ENCODE measurements at places on chromosomes 4 and X.

DNA sequence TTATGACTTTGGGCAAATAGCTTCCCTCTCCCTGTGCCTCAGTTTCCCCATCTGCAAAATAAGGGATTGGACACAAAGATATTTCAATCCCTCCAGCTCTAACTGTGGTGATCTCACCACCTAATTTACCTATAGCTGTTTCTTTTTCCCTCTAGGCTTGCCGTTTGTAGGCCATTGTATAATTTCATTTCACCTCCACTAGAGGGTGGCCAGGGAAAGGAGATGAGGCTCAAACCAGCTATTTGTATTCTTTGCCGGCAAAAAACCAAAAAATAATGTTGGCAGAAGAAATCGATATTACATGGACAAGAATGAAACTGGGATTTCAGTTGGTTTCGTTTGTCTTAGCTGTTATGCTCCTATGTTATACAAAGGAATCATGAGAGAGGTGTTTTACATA, 36.1 kb upstream of the DOCK11 start:
- no peak for DNase-seq

- no peak for DNase-seq
Observed at GRCh38 chrX:74925225-74926088, at the start of gene NEXMIF. TSS of gene NEXMIF (minus strand) at chrX:74925452.

GRCh38 chr4:146370841-146371240, 150.9 kb downstream of the SLC10A7 start:
- no peak for DNase-seq

DNA sequence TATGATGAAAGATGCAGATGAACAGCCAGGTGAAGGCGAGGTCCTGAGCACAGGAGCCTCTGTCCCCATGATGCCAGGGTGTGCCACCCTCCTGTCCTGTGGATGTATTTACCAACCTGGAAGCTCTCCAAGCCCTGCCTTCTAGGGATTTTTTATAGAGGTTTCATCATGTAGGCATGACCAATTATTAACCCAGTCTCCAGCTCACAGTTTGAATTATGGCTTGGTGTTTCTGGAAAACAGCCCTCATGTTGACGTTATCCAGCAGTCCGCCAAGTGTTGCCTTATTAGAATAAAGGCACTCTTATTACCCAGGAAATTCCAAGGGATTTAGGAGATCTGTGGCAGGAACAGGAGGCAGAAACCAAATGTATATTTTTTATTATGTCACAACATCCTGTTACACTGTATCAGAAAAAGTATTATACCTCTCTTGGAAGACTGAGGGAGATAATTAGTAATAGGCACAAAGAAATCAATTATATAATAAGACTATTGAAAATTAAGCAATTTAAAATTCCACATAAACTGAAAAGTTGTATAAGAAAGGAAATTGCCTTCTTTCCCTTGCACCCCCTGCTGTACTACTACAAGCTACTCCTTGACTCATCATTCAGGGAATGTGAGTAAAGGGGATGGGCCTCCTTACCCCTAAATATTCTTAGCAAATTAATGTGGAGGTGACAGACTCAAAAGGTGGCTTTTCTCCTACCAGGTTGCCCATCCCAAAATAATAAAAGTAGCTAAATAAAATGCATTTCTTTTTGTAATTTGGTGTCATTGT, 129.6 kb downstream of the ZNF330 start:
- DNase-seq: no peak

DNA sequence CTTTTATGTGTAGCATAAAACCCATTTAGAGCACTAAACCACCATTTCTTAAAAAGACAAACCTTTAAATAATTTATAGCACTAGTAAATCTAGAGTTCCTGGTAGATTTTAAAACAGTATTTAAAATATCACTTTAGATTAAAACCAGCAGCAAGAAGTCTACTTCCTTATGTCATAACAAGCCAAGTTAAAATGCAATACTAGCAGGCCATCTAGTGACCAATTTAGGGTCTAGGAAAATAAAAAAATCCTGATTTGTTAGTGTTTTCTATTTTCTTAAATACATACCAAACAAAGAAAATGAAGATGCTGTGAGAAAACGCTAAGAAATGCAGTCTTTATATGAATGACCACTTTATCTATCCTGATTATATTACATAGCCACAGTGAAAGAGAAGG, 53.9 kb downstream of the PAPSS1 start:
- no peak for DNase-seq

- no peak for DNase-seq
Observed at GRCh38 chr4:113919611-113920010, 59.8 kb downstream of the ARSJ start.

- DNase-seq: no peak
Observed at GRCh38 chr4:77093401-77093800, 17.6 kb upstream of the CCNI start.

- no peak for DNase-seq
Observed at GRCh38 chr4:72997409-72997808, 72.1 kb downstream of the COX18 start.

DNA sequence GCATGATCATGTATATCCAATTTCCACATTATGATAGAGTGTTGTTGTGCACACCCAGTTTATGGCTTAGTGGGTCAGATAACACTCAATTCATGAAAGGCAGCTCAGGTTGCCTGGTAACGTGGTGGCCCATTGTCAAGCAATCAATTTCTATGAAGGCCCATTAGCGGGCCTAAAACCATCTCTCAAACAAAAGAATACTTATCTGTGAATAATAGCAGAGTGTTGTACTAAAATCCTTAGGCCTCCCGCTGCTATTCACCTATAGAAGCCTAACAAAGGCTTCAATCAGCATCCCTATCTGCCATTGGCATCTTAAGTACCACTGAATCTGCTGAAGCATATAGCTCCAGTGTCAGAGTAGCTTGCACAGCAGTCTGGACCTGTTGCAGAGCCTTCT, 849.6 kb upstream of the POU3F4 start:
- no peak for DNase-seq

- DNase-seq: no peak
Observed at GRCh38 chrX:1134156-1134555, 78.3 kb downstream of the CRLF2 start.

DNA sequence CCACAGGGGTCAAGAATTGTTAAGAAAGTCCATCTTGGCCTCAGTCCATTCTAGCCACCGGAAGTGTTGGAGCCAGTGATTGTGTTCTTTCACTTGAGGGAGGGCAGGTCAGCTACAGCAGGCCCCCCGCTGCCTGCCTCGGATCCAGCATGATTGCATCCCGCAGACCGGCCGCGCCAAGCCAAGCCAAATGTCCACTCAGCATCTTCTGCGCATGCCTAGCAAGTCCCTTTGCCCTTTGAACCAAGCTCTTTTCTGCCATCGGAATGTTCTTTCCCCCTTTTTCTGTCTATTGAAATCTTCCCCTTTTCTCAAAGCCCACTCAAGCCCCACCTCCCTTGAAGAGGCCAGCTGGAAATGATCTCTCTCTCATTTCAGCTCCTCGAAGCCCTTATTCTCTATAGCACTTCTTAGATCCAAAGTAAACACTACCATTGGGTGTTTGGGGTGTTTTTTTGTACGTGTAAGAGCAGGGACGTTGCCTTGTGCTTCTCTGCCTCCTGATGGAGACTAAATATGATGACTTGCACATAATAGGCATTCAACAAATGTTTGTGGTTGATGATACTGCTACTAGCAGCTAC, 147.8 kb upstream of the BCOR start:
- DNase-seq: no peak

DNA sequence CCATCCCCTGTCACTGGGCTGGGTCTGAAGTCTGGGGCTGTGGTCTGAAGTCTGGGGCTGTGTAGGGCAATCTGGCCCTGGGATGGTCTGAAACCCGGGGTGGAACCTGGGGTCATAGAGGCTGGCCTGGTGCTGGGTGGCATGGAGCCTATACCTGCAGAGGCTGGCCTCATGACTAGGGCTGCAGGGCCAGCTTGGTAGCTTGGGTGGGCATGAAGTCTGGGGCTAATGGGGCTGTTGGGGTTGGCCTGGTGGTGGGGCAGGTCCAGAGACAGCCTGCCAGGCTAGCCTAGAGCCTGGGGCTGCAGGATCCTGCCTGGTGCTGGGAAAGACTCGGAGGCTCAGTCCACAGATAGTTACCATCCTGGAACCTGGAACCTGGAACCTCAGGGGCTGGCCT, 37.0 kb downstream of the GALNT7 start:
- no peak for DNase-seq

GRCh38 chr4:152224223-152224622, 311.7 kb downstream of the FBXW7 start:
- no peak for DNase-seq

DNA sequence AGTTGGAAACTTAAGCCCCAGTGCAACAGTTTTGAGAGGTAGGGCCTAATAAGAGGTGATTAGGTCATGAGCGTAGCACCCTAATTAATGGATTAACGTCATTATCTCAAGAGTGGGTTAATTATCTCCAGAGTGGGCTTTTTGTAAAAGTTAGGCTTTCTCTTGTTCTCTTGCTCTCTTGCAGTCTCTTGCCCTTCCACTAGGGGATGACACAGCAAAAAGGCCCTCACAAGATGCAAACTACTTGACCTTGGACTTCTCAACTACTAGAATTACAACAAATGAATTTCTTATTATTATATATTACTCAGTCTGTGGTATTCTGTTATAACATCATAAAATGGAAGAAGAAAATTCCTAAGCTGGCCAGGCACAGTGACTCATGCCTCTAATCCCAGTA, 22.1 kb upstream of the NDST3 start:
- no peak for DNase-seq

DNA sequence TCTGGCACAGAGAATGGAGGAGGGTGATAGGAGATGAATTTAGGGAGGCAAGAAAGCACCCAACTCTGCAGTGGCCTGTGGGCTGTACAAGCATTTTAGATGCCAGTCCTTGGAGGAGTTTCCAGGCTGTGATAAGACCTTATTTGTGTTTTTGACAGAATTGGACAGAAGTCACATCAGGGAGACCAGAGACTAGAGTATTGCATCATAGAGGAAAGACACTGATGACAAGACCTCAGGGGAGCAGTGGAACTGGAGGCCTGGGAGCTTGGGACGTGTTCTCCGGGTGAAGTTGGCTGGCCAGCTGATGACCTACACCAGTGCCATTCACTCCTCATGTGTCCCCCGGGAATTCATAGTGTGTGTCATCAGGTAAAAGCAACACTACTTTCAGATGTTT, 284.0 kb upstream of the ZFP42 start:
- no peak for DNase-seq

GRCh38 chr4:44720371-44720770, 6.0 kb downstream of the GNPDA2 start:
- no peak for DNase-seq

DNA sequence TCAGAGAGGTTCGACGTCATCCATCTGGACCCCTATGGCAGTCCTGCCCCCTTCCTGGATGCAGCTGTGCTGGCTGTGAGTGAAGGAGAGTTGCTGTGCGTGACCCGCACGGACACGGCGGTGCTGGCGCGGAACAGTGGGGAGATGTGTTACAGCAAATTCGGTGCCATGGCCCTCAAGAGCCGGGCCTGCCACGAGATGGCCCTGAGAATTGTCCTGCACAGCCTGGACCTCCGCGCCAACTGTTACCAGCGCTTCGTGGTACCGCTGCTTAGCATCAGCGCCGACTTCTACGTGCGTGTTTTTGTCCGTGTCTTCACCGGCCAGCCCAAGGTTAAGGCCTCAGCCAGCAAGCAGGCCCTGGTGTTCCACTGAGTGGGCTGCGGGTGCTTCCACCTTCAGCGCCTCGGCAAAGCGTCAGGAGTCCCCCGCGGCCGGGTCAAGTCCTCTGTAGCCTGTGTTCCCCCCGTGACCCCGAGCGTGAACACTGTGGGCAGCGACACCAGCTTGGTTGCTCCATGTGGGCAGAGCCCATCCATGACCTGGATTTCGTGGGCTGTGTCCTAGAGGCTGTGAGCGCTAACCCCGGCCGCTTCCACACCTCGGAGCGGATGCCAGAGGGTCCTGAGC, 186.7 kb upstream of the SLITRK2 start:
- no peak for DNase-seq

GRCh38 chrX:103615781-103616371, 8.1 kb downstream of the TCEAL3 start:
- no peak for DNase-seq

GRCh38 chrX:100635989-100636320, 651 bp downstream of the TSPAN6 start:
- DNase-seq: no peak

GRCh38 chr4:172791841-172792240, 376.8 kb upstream of the GALNT7 start:
- no peak for DNase-seq

DNA sequence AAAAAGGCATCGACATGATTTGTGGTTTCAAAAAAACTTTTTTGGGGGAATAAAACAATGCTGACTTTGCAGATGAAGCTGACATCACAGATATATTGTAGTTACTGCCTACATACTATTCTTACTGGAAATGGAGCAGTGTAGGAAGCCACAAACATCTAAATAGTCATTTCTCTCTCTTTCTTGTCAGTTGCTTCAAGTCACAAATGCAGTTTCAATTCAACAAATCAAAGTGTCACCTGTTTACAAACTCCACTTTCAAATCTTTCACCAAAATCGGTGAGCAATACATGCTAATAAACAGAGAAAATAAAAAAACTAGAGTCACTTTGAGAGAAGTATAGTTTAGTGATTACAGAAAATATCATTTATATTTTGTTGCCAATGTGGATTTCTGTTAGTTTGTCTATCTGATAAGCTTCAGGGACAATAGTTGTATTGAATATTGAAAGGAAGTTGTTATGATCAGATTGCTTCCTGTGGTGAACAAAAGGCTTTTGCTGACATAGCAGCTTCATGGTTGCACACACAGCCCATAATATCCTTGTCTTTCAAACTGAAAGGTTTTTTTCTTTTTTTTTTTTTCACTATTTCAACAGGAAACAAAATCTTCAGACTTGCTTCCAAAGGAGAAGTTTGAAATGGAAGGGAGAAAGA, 49.7 kb upstream of the PTPN13 start:
- no peak for DNase-seq

DNA sequence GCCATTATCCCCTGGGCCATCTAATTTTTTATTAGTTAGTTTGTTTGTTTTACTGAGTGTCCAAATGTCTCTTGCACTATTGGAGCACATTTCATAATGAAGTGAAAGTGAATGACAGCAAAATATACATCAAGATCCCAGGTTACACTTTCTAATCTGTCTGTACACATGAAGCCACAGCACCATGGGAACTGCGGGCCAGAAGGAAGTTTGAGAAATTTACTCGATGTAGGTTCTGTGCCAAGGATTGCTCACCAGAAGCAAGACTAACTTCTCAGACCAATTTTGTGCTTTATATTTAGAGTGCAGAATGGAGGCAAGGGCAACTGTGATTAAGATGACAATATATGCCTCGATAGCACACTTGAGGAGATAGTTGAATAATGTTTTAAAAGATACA, 258.0 kb downstream of the COL25A1 start:
- no peak for DNase-seq

DNA sequence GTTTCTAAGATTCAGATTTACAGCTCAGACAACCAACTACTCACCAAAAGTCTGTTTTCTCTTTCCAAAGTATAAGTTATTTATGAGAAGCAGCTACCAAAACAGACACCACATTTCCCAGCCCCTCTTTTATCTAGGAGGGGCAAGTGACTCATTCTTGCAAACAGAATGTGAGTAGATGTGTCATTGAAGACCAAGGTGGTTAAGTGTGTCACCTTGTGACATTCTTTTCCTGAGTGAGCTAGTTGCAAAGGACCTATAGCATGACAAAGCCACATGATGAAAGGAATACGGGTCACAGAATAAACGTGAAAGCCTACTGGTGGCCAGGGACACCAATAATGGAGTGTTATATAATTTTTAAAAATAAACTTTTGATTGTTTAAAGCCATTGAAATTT, 50.0 kb downstream of the SLC7A11 start:
- no peak for DNase-seq
